ENCODE measurements at places on chromosomes 6 and 20. TPM values are rescaled to one million over a fixed set of nuclear protein-coding genes. Genes with fewer than 3 reads are reported as not detected.

DNA sequence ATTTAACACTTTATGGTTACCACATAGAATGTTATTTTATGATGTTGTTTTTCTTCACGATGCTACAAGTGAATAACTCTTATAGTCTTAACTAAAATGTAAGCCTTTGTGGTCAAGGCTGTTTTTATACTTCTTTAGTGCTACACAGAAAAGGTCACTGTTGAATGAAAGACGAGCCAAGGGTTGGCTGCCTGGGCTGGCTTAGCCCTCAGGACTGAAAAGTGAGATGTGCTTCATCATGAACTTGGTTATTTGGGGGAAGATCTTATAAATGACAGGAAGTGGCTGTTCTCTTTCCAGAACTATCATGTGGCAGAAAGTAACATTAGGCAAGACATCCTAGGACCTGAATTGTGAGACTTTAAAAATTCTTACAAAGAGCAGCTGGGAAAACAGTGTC, 404.0 kb downstream of the BTBD3 start:
- DNase-seq = no peak

- no peak for DNase-seq
These were observed 459.9 kb downstream of the BCKDHB start for GRCh38 chr6:80566361-80566760.

DNA sequence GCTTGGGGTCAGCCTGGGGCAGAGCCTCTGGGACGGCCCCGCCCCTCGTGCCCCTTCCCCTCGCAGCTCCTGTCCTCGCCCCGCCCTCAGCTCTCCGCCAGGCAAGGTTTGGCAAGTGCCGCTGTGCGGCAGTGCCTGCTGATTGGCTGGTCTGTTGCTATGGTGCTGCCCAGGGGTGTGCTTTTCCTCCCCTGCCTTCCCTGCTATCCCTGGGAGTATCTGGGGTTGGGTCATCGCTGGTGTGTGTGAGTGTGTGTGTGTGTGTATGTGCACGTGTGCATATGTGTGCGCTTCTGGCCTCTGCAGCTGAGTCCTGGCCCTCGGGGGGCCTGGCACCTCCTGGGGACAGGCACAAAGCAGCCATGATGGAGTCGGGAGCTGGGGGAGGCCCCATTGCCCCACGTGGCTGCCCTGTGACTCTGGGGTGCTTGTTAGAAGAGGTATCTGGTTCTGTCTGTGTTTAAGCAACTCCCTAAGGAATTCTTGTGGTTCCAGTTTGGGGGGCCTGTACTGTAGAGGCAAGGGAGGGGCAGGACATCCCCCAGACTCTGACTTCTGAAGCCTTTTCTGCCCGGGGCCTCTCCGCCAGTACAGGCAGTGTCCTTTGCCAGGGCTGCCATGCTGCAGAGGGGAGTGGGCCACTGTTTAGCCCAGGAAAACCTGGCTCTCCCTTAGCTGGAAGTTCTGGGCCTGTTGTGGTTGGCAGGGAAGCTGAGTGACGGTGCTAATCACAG, 6.9 kb downstream of the RTEL1 start:
- DNase-seq = no peak

DNA sequence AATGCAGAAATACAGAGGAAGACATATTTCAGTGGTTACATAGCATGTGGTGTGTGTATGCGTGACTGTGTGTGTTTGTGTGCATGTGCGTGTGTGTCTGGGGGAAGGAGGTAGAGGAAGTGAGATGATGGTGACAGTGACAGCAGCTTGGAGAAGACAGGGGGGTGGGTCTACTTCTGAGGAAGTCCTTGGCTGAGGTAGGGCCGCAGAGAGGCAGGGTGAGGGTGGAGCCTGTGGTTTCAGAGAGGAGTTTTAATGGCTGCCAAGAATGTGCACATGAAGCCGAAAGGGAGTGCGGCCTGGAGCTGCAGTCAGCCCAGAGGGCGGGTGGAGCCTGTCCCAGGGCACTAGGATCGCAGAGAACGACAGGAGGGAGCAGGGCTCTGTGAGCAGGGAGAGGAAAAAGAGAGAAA, 22.7 kb upstream of the RNF24 start:
- peak; percentile 90 for DNase-seq

DNA sequence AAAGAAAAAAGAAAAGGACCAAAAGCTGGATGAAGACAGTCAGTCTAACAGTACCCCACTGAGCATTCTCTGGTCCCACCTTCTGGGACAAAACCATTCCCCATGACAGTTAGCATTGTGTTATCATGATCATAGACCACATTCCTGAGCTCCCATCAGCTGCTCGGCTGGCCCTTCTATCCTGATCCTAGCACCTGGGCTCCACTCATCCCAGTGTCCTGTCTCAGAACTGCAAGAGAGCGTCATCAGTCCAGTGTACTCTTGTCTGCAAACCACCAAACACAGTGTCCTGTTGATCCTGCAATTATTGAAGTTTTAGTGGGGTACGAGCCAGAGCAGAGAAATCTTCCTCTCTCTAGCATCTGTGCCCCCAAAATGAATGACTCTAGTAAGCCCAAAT, 16.0 kb upstream of the TAAR1 start:
- DNase-seq = peak; percentile 12

DNA sequence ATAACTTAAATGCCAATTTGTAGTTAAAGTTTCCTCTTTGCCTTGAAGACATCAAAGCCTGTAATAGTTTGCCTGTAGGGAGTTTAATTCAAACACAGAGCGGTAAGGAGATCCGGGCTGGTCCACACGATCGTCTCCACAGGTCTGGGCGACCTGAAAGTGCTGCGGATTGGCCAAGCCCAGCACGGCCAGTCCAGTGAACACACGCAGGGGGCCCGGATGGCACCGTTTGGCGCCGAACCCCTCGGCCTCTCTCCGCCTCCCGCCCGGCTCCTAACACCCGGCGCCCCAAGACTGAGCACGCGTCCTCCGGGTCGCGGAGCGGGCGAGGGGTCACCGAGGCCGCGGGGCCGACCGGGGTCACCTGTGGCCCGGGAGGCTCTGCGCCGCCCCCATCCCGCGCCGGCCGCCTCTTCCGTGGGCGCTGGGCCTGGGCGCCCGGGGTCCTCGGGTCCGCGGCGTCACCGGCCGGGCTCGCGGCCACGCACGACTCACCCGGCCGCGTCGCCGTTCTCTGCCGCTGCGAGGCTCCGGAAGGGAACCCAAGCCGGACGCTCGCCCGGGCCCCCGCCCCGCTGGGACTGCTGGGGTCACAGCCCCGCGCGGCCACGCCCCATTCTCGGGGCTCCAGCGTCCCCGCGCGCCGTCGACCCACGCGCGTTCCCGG, 481 bp downstream of the SERPINB6 start:
- peak; percentile 70 for DNase-seq

DNA sequence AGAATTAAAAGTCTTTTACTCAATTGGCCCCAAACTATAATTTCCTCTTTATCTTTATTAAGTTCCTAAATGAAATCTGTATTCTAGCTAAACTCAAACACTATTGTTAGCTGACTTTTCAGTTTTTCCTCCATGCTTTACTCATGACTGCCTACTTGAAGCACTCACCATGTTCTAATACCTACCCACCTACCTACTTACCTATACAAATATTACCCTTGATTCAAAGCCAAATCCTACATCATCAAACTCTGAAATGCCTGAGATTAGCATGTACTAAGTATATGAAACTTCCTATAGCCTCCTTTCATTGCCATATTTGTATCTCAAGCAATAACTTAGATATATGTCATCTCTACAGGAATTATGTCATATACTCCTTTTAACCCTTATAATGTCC, 259.7 kb downstream of the HDGFL1 start:
- DNase-seq = no peak

DNA sequence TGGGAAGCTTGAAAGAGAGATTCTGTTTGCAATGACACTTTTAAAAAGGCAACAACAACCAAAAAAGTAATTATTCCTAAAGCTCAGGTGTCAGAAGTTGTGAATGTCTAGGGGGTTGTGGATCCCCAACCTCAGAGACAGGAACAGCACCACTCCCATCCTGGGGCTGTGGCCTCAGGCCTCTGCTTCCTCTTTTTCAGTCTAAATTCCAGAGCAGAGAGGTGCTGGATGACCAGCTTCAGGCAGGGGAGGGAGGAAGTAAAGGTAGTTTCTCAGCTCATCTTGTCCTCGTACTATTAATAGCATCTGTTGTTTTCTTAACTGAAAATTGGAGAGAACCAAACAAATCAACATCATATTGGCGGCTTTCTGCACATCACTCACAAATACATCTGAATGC, 8.3 kb downstream of the NT5E start:
- DNase-seq = no peak

DNA sequence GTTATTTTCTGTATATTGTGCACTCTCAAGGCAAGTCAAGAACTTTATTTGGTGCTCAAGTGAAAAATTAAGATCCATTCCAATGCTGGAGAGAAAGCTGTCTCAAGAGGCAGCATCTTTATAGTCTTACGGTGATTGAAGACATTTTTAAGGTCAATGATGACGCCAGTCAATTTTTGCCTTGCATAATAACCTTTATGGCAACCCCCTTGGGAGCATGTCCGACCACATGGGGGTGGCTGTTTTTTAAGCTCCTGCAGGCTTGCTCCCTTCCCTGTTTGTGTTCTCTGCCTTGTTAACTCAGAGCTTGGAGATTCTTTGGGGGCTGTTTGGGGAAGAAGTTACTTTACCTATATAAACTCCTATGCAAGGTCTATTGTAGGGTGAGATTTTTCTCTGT, 109.6 kb upstream of the FERMT1 start:
- no peak for DNase-seq

- DNase-seq = no peak
These were observed 107.2 kb upstream of the GGTLC1 start for GRCh38 chr20:24095756-24096155.

DNA sequence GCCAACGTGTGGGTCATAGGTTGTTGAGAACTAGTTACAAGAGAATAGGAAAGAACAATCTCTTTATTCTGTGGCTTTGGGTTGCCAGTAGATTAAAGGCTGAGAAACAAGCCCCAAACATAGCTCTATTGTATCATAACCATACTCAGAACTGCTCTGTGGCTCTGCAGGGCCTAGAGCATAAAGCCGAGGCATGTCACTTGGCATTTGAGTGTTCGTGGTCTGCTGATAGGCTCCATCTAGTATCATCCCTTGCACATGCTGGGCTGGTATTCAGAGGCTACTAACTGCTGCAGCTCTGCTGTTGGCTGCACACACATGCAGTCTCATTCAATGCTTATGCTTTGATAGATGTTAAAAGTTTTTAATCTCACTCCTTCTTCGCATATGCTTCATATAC, 157.9 kb downstream of the OGFRL1 start:
- peak; percentile 88 for DNase-seq

SIRPA gene
- 2.9 TPM for total RNA-seq

RBL1 gene
- 2.7 TPM for total RNA-seq

CLVS2 gene
- not detected for total RNA-seq
